Activated T-helper 2 cell treated with anti-CD3 and anti-CD28 coated beads, Interferon-gamma antibody, Interleukin-2, Interleukin-4, amounts not matched to agents 10 μg/mL and 5 μg/mL and 100 μg/mL, durations not matched to agents 14 hours and 24 hours and 36 hours (primary cell): ENCODE measurements at places on chromosomes 7 and 10. TPM values are rescaled to one million over a fixed set of nuclear protein-coding genes. Genes with fewer than 3 reads are reported as not detected.
A peak's percentile ranks its signal among the peaks of the same experiment; 100 is the strongest.

- H3K4me3 ChIP-seq, result no peak overlapping the region
- DNase-seq, result no peak
- H3K4me1 ChIP-seq, result peaks cover under 1% of the 10 kb centered on the region
- no peak overlapping the region for H3K27ac ChIP-seq
- H3K36me3 ChIP-seq, result no peaks in the 10 kb centered on the region
These were observed 90.8 kb upstream of the HECTD2 start for GRCh38 chr10:91319336-91319735.

GRCh38 chr7:8212638-8213037 is 49.3 kb downstream of the ICA1 start:
- no peak overlapping the region for H3K27ac ChIP-seq
- H3K4me3 ChIP-seq, result no peak overlapping the region
- H3K36me3 ChIP-seq, result no peaks in the 10 kb centered on the region
- H3K27me3 ChIP-seq, result peaks cover 2% of the 10 kb centered on the region
- DNase-seq, result no peak
- H3K4me1 ChIP-seq, result peaks cover 34% of the 10 kb centered on the region

The AKR1C8 gene
- total RNA-seq, result not detected in 2 replicates

DNA sequence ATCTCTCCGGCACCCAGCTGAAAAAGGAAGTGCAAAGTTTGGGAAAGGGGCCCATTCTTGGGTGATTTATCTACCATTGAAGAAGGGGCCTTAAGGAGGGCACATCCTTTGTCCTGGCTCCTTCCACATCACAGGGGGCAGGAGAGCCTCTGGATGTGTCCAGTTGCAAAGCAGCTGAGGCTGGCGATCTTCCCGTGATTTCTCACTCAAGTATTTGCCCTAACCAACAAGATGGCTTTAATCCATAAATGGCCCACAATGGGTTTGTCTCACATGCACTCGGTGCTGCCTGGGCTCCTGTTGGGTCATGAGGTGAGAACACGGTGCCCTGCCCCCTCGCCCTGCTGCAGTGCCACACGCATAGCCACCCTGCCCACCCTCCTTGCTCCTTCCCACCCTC is 14.2 kb upstream of the FRMPD2 start:
- H3K27ac ChIP-seq, result no peak overlapping the region
- H3K4me1 ChIP-seq, result peaks cover 41% of the 10 kb centered on the region
- no peaks in the 10 kb centered on the region for H3K27me3 ChIP-seq
- H3K4me3 ChIP-seq, result no peak overlapping the region
- H3K36me3 ChIP-seq, result no peaks in the 10 kb centered on the region
- DNase-seq, result no peak

DNA sequence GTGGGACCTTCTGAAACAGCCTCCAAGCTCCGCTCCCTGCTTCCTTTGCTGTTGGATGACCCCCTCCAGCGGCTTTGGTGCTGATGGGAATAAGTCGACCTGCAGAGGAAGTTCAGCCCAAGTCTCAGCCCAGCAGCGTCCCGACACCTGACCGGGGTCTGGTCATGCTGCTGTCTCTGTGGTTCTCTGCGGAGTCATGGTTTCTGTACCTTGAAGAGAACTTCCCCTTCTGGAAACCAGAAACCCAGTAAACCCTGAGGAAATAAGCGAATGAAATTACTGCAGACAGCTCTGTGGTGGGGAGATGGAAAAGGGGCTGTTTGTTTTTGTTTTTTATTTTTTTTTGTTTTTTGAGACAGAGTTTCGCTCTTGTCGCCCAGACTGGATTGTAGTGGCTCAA is 18.3 kb upstream of the ZNF12 start:
- no peak for DNase-seq
- no peak overlapping the region for H3K27ac ChIP-seq
- peaks cover 7% of the 10 kb centered on the region for H3K4me1 ChIP-seq
- no peak overlapping the region for H3K4me3 ChIP-seq
- peaks cover 12% of the 10 kb centered on the region for H3K36me3 ChIP-seq

- H3K4me1 ChIP-seq, result no peaks in the 10 kb centered on the region
- DNase-seq, result no peak
- H3K27ac ChIP-seq, result no peak overlapping the region
- H3K36me3 ChIP-seq, result no peaks in the 10 kb centered on the region
These were observed 12.4 kb upstream of the RET start for GRCh38 chr10:43064331-43065075.

GRCh38 chr7:72057796-72058195 is 354.3 kb downstream of the CALN1 start:
- no peaks in the 10 kb centered on the region for H3K36me3 ChIP-seq
- no peak overlapping the region for H3K27ac ChIP-seq
- no peak for DNase-seq
- no peak overlapping the region for H3K4me3 ChIP-seq
- no peaks in the 10 kb centered on the region for H3K4me1 ChIP-seq

The CACUL1 gene
- total RNA-seq, result 22.2 and 25.3 TPM in 2 replicates

- no peak for DNase-seq
- H3K4me1 ChIP-seq, result no peaks in the 10 kb centered on the region
- H3K36me3 ChIP-seq, result no peaks in the 10 kb centered on the region
- no peaks in the 10 kb centered on the region for H3K27me3 ChIP-seq
- no peak overlapping the region for H3K4me3 ChIP-seq
These were observed 340.9 kb upstream of the MEOX2 start for GRCh38 chr7:16027396-16027795.

DNA sequence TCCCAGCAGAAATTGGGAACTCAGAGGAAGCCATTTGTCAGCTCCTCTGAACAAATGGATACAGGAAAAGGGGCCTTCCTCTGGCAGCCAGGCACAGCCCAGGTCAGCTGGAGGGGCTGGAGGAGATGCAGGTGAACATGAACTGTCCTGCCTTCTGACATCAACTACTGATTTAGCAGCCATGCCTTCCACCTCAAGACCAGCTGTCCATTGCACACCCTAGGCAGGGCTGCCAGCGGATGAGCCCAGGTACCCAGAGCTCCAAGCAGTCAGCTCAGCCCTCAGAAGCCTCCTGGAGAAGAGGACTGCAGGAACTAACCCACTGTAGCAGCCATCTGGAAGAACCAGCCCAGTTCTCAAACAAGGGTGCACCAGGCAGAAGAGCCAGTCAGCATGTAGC is 44.1 kb upstream of the GDF10 start:
- no peak overlapping the region for H3K4me3 ChIP-seq
- DNase-seq, result no peak
- H3K36me3 ChIP-seq, result peaks cover under 1% of the 10 kb centered on the region
- no peaks in the 10 kb centered on the region for H3K27me3 ChIP-seq

The TMEM72 gene
- total RNA-seq, result not detected in 2 replicates

The PDE1C gene
- total RNA-seq, result not detected in 2 replicates

The TAS2R3 gene
- 1.2 and 1.5 TPM in 2 replicates for total RNA-seq

- H3K4me1 ChIP-seq, result no peaks in the 10 kb centered on the region
- no peak overlapping the region for H3K4me3 ChIP-seq
- H3K36me3 ChIP-seq, result no peaks in the 10 kb centered on the region
- no peaks in the 10 kb centered on the region for H3K27me3 ChIP-seq
- DNase-seq, result no peak
These were observed 233.8 kb upstream of the SHH start for GRCh38 chr7:156046031-156046560.

The FAM25C gene
- total RNA-seq, result not detected in 2 replicates

DNA sequence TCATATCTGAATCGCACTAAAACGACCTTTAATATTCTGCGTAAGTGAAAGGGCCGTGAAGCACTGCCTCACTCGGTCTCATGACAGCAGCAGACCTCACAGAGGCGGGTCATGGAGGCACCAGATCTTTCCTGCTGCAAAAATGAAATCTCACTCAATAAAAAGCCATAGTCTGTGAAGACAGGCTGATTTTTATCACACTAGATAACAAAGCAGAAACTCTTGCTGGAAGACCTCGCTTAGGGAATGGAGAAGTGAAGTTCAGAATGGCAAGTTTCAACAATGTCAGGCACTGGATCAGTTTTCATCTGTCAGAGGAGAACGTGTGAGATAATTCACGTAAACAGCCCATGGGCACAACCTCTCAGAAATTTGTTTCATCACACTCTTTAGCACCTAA is 8.0 kb downstream of the SEPHS1 start:
- H3K36me3 ChIP-seq, result peaks cover 51% of the 10 kb centered on the region
- peak overlapping the region; percentile 31 for H3K27ac ChIP-seq
- no peaks in the 10 kb centered on the region for H3K27me3 ChIP-seq
- H3K4me3 ChIP-seq, result peak overlapping the region; percentile 5

- no peaks in the 10 kb centered on the region for H3K36me3 ChIP-seq
- no peak overlapping the region for H3K4me3 ChIP-seq
- H3K27me3 ChIP-seq, result peaks cover 27% of the 10 kb centered on the region
- H3K27ac ChIP-seq, result no peak overlapping the region
These were observed 23.3 kb downstream of the NPY start for GRCh38 chr7:24307326-24307725.

The FKBP6 gene
- not detected in 2 replicates for total RNA-seq

The ENTPD1 gene
- total RNA-seq, result 37.1 and 37.5 TPM in 2 replicates

DNA sequence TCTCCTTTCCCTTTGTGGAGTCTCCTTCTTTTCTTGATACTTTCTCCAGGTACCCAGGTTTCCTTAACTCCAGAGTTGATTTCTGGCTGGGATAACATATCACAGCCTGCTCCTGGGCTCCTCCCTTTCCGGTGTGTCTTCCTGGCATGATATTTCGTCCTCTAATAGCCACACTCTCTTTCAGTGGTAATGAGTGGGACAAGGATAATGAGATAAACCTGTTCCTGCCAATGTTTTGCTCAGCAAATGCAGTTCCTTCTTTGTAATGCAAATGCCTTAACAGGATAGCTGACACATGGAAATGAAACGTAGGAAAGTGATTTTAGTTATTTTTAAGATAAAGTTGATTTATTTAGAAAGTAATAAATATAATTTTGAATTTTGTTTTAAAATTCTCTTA is 168.6 kb downstream of the NRP1 start:
- H3K27me3 ChIP-seq, result peaks cover 8% of the 10 kb centered on the region
- no peak overlapping the region for H3K4me3 ChIP-seq
- H3K36me3 ChIP-seq, result no peaks in the 10 kb centered on the region
- H3K4me1 ChIP-seq, result no peaks in the 10 kb centered on the region
- DNase-seq, result no peak

The ASB10 gene
- not detected in 2 replicates for total RNA-seq

DNA sequence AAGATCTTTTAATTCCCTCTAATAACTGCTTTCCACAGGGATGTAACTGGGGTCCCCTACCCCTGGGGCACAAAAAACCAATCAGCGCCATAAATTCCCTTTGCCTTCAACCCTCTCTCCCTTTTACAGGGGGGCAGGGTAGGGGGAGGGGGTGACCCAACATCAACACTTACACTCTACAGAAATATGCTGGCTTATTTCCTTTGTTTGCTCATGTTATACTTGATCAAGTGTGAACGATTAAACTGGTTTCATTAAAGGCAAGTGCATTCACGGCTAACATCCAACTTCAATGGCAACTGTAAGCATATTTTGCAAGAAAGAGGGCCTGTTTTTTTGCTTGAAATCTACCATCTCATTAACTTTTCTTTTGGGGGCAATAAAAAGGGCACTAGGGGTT is 2.9 kb downstream of the CTBP2 start:
- no peak for DNase-seq
- no peak overlapping the region for H3K27ac ChIP-seq
- no peaks in the 10 kb centered on the region for H3K36me3 ChIP-seq
- peaks cover 3% of the 10 kb centered on the region for H3K4me1 ChIP-seq
- no peak overlapping the region for H3K4me3 ChIP-seq

- H3K36me3 ChIP-seq, result peaks cover 64% of the 10 kb centered on the region
- no peaks in the 10 kb centered on the region for H3K27me3 ChIP-seq
- no peak for DNase-seq
- peak overlapping the region; percentile 94 for H3K27ac ChIP-seq
- peak overlapping the region; percentile 99 for H3K4me3 ChIP-seq
- peaks cover 61% of the 10 kb centered on the region for H3K4me1 ChIP-seq
These were observed 704 bp upstream of the ERLIN1 start for GRCh38 chr10:100186253-100187212.
